ENCODE measurements at places on chromosomes 1 and 21.

DNA sequence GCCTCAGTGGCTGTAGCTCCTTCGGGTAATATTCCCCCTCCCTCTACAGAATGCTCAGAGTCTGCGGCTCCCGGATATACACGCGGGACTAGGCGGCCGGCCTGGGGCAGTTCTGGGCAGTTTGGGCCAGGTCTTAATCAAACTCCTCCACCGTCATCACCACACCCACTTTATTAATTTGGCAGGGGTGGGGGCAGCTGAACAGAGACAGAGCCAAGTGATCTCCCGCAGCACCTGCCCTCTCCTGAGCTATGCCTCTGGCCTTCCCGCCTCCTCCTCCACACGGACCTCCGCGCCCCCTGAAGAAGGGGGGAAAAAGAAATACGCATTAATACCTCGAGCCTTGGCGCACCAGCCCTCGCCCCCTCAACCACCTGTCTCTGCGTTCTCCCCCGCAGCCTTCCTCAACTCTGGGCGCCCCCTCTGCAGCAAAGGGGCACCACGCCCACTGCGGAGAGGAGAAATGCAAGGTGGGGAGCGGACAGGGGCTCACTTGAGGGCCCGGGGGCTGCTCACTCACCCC is 42.6 kb downstream of the CD34 start:
- DNase-seq, result peak; percentile 63

DNA sequence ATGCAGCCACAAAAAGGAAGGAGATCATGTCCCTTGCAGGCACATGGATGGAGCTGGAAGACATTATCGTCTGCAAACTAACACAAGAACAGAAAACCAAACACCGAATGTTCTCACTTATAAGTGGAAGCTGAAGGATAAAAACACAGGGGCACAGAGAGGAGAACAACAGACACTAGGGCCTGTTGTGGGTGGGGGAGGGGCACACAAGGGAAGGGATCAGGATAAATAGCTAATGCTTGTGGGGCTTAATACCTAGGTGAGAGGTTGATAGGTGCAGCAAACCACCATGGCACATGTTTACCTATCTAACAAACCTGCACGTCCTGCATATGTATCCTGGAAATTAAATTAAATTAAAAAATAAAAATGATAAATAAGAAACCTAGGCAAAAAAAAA is 969.9 kb downstream of the TTLL7 start:
- no peak for DNase-seq

DNA sequence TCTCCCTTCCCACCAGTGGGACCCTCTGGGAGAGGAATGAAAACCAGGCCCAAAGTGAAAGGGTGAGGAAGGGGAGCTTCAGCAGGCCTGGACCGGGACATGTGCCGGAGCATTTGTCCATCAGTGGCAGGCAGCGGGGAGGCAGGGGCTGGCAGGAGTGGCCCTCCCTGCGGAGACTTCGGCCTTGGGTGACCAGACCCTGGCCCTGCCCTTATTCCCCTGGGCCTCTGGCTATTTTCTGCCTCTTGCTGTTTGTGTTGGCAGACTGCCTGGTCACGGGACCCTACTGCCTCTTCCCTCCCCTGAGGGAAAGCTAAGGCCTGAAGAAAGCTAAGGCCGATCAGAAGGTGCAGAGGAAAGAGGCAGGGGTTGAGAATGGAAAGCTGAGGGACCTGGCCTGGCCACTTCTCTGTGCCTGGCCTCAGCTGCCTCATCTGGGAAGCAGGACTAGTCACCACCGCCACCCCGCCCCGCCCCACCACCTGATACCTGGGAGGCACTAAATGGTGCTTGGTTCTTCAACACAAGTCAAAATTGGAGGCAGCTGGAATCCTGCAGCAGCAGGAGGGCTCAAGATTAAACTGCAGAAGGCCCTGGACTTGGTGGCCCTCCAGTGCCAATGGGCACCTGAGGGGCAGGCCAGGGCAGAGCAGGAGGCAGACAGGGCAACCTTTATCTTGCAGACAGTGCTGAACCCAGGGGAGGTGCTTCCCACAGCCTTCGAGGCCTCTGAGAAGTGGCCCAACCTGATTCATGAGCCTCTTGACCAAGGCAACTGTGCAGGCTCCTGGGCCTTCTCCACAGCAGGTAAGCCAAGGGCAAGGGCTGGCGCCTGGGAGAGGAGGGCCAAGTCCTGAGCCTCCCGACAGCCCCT is 7.9 kb downstream of the TINAGL1 start:
- DNase-seq, result no peak

DNA sequence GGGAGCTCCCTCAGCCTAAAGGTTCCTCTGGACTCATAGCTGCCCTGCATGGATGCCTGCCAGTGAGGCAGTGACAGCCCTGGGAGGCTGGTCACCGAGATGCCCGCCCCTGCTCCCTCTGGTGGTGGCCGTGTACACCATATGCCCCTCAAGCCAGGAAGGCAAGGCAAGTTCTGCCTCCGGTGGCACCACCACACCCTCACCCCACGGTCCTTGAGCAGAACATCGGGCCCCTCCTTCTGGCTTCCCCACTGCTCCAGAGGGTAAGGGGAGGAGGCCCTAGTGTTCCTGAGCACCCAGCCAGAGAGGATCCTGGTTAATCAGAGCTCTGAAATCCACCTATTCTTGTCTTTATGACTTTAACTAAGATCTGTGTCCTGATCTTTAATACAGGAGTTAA is 1.5 kb upstream of the S100A14 start:
- peak; percentile 81 for DNase-seq

DNA sequence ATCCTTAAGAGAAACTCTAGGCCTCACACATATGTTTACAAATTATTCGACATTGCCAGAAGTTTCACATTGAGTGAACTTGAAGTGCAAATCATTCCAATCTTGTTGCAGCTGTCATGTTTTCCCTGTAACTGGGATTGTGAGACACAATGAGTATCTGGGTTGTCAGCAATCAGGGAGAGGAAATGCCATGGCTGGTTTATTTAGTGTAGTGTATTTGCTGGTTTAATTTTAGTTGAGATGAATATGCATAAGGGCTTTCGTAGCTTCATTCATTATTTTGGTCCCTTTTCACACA is 54.2 kb upstream of the USP1 start:
- DNase-seq, result no peak

- peak; percentile 40 for DNase-seq
Observed at GRCh38 chr1:47751996-47752451, 245.2 kb downstream of the TRABD2B start.

DNA sequence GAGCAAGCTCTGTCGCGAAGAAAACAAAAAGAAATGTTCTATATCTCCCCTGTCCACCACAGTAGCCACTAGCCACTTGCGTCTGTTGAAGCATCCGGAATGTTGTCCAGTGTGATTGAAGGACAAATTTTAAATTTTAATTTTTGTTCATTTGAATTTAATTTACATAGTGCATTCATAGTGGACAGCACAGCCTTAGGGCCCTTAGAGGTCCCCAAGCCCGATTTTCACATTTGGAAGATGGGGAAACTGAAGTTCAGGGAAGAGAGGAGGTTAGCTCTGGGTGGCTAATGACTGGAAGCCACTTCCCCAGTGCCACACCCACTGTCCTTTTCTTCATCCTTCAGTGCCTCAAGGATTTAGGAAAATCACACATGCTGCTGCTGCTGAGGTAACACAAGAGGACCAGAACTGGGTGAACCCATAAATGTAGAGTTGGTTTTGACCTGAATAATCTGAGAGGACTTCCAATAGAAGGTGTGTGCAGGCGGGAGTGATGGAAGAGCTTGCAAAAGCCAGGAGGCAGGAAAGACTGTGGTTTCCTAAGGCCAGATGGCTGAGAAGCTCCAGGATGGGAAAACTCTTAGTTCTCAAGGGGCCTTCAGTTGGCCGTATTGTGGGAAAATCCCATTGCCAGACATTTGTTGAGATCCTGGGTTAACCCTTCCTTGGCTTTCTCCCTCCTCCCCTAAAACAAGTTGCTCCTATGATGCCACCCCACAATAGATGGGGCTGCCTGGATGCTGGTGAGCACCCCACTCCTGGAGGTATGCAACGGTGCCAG is 49.5 kb downstream of the TRIM11 start:
- DNase-seq, result no peak

GRCh38 chr1:183000167-183000962 is 22.9 kb upstream of the LAMC1 start:
- peak; percentile 32 for DNase-seq

- no peak for DNase-seq
Observed at GRCh38 chr1:115194506-115194905, 105.2 kb upstream of the TSPAN2 start.

DNA sequence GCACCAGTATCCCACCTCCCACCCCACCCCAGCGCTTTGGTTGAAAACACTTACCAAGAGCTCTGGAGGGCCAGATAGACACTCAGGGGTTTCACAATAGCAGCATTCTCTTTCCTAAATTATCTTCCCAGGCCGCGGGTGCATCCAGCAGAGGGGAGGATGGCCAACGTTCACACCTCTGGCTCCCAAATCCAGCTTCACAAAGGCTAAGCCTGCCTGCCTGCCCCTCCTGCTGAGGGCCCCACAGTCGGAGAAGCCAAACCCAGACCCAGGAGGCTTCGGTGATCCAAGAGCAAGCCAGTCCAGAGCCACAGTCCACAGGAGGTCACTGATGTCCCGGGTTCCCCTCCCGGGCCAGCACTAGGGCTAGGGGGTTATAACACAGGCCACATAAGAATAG is 231.9 kb downstream of the TRABD2B start:
- no peak for DNase-seq

GRCh38 chr1:24459551-24460266 is 42.9 kb upstream of the RCAN3 start:
- DNase-seq, result no peak

GRCh38 chr1:147079400-147080005 is 92.8 kb downstream of the PRKAB2 start:
- DNase-seq, result no peak

- DNase-seq, result no peak
Observed at GRCh38 chr1:103109311-103109920, 1.1 kb upstream of the COL11A1 start.

DNA sequence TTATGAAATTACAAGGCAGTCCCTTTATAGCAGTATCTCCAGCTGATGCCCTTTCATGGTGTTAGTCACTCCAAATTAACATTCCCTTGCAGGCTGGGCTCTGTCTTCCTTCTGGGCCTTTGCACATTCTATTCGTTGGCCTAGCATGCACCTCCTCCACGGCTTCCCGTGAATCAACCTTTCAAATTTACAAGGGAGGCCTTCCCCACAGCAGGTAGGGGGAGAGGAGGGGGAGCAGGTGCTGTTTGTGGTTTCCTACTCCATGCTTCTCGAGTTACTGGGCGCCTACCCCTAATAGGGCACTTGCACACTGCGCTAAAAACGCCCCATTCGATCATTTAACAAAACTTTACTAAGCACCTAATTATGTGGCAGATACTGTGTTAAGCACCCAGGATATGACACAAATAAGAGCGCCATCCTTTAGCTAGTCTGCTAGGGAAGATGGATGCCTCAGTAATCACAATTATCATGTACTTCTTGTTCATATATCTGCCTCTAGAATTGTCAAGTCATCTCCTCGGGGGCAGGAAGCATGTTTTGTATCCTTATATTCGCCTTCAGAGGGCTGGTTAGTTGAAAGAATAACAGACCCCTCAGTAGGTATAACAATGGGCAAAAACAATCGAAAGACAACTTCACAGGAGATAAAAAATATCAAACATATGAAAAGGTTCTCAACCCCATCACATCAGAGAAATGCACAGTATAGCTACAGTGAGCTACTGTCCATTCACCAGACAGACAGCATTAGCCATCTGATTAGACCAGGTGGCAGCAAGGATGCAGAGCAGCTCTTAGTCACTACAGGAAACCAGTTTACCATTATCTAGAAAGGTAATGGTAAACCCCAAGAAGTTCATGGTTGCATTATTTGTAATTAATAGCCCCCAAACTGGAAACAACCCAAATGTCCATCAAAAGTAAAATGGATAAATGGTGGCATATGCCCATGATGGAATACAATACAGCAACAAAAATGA is 1.7 kb upstream of the ADAR start:
- DNase-seq, result peak; percentile 51

- peak; percentile 94 for DNase-seq
Observed at GRCh38 chr1:39204441-39205081, at the start of gene MACF1. Gene MACF1 (plus strand): TSS chr1:39204695. CDS start chr1:39205023, 328 bp downstream.

DNA sequence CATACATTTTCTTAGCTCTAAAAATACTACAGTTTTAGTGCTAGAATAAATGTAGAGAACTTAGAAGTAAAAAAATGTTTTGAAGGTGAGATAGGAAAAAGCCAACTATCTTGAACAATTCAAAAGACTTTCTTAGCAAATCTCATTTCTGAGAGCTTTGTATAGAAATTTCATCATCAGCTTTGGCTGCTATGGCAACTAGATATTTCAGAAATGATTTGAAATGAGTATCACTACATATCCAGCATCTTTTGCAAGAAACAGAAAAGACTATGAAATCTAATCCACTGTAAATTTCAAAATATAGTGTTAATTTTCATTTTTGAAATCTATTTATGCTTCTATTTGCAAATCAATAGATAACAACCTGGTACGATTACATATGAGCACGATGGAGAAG is 57.7 kb downstream of the RGS7 start:
- no peak for DNase-seq

DNA sequence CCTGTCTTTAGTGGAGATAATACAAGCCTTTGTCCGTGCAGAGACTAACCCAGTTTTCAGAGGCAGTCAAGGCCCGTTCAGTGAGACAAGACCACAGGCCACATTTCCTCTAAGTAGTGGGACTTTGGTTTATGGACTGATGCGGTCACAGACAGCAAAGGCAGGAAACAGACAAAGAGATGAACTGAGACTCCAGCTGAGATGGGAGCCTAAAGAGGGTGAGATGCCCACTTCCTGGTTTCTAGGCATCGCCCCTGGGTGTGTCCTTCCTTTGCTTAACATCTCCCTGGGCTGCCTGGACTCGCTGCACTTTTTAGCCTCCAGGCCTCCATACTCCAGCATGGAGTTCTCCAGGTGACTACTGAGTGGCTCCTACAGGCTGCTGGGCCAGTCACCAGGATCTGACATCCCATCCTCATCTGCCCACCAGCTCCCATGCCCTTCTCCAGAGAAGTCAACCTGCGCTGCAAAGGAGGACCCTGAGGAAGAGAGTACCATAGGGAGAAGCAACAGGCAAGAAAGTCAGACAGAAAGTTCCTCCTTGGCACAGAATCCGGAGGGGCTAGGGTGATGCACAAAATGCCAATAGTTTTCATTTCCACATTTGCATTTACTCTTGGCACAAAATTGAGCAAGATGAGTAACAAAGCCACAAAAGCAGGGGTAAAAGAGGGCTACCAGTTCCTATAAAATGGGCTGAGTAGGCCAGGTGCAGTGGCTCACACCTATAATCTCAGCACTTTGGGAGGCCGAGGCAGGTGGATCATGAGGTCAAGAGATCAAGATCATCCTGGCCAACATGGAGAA is 15.1 kb downstream of the THEMIS2 start:
- no peak for DNase-seq

- DNase-seq, result no peak
Observed at GRCh38 chr1:213533125-213533524, 454.6 kb upstream of the PROX1 start.

DNA sequence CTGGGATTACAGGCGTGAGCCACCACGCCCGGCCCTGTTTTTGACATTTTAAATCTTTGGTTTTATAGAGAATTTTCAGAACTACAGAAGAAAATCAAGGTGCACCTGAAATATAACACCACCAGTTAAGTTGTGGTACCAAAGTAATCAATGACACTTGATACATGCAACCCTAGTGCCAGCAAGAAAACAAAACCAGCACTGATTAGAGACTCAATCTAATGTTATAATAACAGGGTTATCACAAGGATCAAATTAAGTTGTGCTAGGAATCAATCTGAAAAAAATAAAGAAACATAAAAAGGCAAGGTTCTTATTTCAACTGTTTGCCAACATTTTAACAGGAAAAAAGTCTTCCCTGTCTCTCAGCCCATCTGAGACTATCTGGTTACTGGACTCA is 23.8 kb downstream of the TGFBR3 start:
- no peak for DNase-seq

GRCh38 chr1:93800856-93801255 is 78.2 kb downstream of the DNTTIP2 start:
- DNase-seq, result no peak

GRCh38 chr1:193014400-193014799 is 44.8 kb downstream of the UCHL5 start:
- peak; percentile 3 for DNase-seq

All from GM23248 (cell line).